ENCODE measurements at places on chromosomes 4 and X.

- DNase-seq, result no peak
Measured at GRCh38 chr4:156132196-156132595, 178.5 kb upstream of the CTSO start.

DNA sequence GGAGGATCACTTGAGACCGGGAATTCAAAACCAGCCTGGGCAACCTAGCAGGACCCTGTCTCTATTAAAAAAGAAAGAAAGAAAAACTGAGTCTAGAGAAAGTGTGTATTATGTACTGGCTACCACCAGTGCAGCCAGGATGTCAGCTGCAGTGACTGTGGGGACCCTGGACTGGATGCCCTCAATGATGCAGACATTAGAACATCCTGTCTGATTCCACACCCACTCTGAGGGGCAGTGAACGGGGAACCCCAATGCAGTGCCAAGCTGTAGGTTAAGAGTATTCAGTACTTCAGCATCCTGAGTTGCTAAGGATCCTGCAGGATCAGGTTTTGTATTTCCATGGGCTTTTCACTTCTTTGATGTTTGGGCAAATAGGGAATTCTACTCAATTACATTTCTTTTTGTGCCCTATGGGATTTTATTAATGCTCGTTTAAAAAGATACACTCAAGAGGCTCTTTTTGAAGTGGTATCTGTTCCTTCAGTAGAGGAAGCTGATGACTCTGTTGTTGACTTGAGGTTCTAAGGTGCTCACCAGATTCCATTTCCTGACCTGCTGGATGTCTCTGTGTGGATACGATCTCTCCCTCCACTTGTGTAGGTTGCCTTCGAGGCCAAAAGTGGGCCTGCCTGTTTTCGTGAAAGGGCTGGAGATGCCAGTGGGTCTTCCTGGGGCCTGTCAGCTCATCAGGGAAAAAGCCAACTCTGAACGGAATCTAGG lies 85.9 kb upstream of the CLCN4 start:
- DNase-seq, result no peak

DNA sequence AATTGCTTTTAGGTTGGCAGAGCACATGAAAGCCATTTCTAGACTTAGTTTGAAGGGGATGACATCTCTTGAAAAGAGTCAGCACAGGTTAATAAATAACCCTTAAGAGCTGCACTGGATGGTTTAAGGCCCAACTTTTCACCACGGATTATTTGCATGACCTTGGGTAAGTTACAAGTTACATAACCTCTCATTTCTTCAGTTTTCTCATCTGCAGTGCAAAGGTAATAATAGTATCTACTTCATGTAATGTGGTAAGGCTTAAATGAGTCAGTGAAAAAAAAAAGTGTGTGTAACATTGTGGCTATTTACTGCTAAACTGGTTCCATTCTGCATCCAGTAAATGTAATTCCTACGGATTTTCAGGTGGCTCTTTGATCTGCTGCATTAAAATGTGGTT lies 715.8 kb downstream of the CCSER1 start:
- DNase-seq, result no peak

DNA sequence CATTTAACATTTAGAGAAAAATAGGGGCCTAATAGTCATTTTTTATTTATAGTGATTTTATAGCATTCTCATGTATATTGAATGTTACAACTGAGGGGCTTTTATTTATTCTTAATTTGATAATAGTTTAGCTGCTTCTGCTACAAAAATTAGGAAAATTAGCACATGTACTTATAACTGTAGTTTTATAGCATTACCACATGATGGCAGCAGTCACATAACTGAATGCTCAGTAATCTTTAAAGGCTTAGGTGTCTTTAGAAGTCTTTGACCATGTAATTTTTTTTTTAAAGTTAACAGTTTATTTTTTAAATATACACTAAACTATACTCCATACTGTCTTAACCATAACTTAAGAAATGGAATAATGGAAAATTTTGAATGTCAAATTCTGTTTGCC lies 136.6 kb downstream of the STAG2 start:
- peak; percentile 16 for DNase-seq

GRCh38 chr4:23058165-23058776 lies 365.5 kb downstream of the GBA3 start:
- DNase-seq, result no peak

GRCh38 chrX:129653971-129654651 lies 645 bp downstream of the APLN start:
- no peak for DNase-seq

DNA sequence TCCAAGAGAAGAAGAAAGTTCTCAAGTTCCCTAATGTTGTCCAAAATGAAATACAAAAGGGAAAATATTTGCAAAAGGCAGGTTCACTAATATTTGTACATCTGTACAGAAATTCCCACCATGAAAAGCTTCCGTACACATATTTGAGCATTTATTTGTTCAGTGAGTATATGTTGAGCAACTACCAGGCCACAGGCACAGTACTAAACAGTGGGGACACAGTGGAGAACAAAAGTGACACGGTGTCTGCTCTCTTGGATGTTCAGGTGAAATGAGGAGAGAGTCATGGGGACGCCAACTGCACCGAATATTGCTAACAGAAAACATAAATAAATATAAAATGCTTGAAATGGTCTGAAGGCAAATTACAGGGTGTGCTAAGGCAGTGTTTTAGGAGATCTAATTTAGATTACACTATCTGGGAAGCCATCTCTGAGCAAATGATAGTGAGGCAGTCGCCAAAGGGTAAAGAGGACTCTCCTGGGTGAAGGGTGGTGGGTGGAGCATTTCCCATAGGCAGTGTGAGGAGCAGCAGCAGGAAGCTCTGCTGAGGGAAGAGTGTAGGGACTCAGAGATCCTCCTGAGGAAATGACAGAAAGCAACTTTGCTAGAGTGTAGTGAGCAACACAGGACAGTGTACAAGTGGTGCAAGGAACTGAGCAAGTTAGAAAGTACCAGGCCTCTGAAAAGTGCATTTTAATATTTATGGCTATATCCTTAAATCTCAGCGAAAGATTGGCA lies 375.2 kb downstream of the GALNTL6 start:
- DNase-seq, result no peak

DNA sequence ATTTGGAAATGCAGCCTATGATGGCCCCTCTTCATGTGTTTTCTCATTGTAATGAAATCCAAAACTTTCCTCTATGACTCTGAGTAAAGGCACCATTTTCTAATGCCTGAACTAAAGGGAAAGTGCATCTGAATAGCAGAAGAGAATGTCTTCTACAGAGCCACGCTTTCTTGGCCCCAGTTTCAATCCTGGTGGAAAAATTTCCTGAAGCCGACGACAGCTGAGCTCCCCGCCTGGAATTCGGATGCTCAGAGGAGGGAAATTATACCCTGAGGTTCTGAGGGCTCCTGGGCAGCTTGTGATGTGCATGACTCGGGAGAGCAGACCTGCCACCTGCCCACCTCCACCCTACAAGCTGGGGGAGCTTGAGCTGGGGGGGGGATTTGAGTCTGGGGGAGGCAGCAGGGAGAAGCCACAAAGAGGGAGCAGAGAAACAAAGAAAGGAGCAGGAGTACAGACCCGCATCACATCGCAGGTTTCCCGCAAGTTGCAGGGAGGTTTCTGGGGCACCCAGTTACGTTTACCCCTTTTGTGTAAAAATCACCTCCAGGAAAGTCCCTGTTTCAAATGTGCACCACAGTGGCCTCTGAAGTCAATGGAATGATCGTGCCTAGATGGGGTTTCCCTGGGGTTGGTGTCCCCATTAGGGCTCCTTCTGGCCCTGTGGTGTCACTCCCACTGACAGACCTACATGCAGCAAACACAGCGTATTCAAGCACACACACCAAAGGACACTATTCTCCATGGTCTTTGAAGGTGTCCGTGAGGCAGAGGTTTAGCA lies 145.6 kb upstream of the RBPJ start:
- no peak for DNase-seq

GRCh38 chrX:34487364-34487763 lies 169.7 kb downstream of the TMEM47 start:
- DNase-seq, result no peak

DNA sequence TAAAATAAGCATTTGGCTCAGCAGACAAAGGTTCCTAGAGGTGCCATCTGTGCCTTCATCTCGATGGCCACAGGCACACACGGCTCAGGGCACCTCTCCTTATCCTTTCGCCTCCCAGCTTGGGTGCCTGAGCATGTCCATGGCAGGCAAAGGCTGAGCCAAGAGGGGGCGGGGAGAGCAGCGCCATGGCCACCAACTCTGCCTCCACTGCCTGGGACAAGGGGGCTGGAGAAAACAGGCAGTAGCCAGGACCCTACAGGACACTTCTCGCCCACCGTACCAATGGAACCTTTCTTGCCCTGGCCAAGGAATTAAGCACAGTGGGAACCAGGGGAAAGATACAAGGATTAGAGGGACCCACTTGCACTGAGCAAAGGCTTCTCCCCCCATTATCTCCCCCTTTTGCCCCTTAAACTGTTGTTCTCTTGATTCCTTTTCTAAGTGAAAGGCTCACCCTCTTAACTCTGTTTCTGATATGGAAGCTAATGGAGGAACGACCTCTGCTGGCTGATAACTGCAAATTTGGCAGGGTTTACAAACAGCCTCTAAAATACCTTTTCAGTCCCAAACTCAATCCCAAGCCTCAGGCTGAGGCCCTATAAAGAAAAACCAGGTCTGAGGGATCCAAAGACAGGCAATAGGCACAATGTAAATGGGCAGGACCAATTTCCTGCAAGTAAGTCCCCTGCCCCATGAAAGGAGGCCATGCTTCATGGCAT lies 335.2 kb downstream of the ADAM29 start:
- DNase-seq, result no peak

DNA sequence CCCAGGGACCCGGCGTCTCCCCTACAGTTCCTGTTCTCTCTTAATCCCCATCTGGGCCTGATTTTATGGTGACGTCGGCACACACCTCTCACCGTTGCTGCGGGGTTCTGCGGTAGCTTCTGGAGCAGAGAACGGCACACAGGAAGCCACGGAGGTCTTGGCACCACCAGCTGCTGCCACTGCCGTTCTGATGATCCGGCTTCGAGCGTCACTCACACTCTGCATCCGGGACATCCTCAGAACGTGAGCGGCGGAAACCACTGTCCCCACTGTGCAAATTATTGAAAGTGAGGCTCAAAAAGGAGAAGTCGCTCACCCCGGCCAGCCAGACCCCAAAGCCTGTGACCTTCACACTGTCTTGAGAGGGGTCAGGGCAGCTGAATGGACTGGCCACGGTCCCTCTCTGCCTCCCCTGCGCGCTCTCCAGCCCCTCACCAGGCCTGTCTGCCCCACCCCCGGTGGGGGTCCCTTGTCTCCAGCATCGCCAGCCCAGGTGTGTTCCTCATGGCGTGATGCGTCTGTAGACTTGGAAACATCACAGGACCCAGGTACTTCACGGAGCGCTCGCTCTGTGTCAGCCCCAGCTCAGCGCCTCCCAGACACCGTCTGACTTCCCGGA lies 201.1 kb downstream of the AFAP1 start:
- no peak for DNase-seq

- no peak for DNase-seq
Measured at GRCh38 chrX:129650821-129651510, 3.8 kb downstream of the APLN start.
